ENCODE measurements at places on chromosomes 12 and 14.
A peak's percentile ranks its signal among the peaks of the same experiment; 100 is the strongest.

GRCh38 chr12:84740602-84741001 is 172.0 kb downstream of the SLC6A15 start:
- DNase-seq = no peak

DNA sequence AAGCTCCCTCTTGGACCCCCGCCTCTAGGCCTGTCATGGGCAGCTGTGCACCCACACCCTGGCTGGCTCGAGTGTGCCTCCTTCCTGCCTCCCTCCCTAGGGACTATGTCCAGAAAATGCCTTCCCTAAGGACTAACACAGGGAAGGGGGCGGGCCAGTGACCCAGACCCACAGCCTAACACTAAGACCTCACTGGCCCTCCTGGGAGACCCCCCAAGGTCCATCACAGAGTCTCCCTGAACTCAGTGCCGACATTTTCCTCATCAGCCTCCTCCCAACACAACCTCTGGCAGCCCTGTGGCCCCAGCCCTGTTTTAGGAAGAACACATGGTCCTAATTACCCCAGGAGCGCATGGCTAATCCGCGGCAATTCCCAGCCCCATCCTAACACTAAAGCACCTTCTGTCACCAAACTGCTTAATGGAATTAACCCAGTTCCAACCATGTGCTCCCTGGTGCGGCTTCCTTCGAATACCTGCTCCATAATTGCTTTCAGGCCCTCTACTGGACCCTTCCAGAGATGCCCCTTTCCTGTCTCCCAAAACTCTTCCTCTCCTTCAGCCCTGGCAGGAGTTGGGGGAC is 5.6 kb downstream of the MSI1 start:
- no peak for DNase-seq

- DNase-seq = no peak
These were observed 76.2 kb downstream of the ETV6 start for GRCh38 chr12:11725686-11726085.

- peak; percentile 51 for DNase-seq
These were observed 11.5 kb upstream of the KRT80 start for GRCh38 chr12:52203079-52203921.

DNA sequence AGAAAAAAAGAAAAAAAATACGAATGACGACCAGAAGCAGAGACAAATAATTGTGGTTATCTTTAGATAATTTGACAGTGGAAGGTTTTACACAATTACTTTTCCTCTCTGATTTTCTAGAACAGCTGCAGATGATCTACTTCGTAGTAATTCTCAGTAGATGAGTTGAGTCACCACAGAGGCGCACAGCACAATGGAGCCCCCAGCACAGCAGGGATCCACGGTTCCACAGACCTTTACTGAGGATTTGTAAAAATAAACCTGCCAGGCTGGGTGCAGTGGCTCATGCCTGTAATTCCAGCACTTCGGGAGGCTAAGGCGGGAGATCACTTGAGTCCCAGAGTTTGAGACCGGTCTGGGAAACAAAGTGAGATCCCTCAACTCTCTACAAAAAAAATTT is 29.3 kb downstream of the AMN start:
- DNase-seq = no peak

- no peak for DNase-seq
These were observed 244.7 kb downstream of the MSRB3 start for GRCh38 chr12:65522956-65523860.

DNA sequence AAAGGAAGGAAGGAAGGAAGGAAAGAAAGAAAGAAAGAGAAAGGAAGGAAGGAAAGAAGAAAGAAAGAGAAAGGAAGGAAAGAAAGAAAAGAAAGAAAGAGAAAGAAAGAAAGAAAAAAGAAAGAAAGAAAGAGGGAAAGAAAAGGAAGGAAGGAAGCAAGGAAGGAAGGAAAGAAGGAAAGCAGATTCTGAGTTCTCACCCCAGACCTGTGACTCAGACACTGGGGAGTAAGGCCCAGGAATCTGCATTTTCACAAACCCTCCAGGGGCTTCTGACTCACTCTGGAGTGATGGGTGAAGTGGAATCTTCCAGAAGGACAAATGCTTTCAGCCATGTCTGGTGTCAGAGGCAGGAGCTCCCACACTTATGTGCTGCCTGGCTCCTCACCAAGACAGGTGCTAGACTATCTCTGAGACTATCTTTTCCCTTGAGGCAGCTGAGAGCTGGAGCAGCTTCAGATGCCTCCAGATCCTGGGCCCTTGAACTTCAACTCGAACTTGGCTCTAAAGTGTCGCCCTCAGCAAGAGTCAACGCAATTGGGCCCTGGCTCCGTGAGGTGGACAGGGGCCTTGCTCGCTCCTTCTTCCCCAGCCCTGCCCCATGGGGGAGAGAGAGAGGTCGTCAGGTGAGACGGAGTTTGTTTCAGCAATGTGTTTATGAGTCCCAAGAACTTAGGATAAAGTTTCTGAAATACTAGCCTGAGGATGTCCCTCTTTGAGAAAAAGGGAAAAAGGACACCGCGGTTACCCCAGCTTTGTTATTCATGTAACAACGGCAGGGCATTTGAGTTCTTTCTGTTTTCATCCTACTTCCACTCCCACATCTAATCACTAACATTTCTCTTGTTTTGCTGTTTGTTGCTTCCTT is 19.8 kb upstream of the SCARB1 start:
- no peak for DNase-seq

DNA sequence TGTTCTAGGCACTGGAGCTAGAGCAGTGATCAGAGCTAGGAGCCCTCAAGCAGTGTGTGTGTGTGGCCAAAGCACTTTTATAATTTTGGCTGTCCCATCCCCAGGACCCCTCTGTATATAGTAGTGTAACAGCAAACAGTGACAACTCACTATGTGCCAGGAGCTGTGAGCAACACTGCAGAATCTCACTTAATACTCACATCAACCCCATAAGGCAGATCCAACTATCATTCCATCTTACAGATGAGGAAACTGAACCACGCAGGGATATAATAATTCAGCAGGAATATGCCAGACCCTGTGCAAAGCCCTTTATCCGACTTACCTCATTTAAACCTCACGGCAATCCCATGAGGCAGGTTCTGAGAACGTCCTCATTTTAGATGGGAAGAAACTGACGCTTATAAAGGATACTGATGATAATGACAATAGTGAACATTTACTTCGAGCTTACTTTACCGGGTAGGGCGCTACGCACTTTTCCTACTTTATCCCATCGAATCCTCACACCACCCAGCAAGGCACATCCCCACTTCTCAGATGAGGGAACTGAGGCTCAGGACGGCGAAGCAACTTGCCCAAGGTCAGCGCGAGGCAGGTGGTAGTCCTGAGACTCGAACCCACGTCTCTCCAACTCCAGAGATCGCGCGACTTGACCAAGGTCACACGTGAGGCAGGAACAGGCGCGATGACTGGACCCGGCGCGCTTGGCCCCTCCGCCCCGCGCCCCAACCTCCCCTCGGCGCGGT is 687 bp downstream of the RAB35 start:
- peak; percentile 69 for DNase-seq

DNA sequence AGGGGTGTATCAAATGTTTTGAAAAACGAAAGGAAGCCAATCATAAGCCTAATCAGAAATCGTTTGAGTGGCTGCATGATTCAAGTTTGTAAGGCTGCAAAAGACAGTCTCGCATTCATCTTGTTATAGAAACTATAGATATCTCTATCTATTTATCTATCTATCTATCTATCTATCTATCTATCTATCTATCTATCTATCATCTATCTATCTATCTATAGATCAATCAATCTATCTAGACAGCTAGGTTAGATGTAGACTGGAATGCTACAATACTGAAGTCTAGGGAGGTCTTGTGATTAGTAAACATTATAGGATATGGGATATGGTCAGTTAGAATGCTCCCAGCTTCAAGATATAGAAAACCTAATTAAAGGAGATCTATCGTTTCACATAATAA is 52.2 kb upstream of the BTG1 start:
- DNase-seq = no peak

- no peak for DNase-seq
These were observed 63.1 kb upstream of the CNOT2 start for GRCh38 chr12:70180130-70180529.

- no peak for DNase-seq
These were observed 507 bp upstream of the FKBP4 start for GRCh38 chr12:2794191-2794735.

DNA sequence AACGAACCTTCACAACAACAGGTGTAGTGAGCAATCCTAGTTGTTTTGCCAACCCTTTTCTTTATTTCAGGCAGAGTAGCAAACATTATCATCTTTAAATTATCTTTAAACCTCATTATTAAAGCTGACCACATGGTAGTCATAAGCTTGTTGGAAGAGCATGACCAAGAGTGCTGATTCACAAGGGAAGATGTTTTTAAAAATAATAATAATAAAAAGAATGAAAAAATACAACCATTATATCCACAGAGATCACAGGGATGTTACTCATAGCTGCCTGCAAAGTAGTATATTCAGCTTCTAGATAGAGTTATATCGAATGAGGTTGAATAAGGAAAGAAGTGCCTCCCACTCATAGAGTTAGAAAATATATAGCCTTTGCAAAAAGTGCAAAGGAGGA is 101.0 kb upstream of the FLRT2 start:
- DNase-seq = no peak

DNA sequence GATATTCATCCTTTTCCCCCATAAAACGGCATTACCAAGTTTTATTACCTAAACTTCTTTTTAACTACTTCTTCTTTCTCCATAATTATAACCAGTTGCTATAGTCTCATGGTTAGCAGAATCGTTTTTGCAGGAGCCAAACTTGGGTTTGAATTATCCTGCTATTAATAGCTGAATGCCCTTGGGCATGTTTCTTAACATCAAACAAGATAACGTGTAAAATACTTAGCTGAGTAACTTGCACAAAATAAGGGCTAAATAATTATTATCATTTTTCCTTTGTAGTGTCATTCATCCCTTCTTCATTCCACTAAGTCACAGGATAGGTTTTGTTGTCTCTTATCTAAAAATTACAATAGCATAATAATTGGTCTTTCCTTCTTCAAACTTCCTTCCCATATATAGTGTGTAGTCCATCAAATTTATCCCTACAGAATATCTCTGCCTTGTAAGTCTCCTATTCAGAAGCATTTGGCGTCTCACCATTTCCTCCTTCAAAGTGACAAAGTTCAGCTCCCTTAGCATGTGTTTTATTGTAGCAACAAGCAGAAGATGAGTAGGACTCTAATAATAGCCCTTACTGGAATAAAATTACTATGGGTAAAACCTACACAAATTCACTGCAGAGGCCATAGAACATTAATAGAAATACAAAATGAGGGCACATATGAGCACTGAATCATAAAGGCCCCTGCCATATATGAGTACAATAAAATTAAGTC is 63.8 kb downstream of the FAR2 start:
- DNase-seq = no peak

GRCh38 chr14:102055181-102055901 is 31.5 kb downstream of the HSP90AA1 start:
- DNase-seq = peak; percentile 83

- DNase-seq = no peak
These were observed 118.7 kb downstream of the BEGAIN start for GRCh38 chr14:100468557-100468956.

DNA sequence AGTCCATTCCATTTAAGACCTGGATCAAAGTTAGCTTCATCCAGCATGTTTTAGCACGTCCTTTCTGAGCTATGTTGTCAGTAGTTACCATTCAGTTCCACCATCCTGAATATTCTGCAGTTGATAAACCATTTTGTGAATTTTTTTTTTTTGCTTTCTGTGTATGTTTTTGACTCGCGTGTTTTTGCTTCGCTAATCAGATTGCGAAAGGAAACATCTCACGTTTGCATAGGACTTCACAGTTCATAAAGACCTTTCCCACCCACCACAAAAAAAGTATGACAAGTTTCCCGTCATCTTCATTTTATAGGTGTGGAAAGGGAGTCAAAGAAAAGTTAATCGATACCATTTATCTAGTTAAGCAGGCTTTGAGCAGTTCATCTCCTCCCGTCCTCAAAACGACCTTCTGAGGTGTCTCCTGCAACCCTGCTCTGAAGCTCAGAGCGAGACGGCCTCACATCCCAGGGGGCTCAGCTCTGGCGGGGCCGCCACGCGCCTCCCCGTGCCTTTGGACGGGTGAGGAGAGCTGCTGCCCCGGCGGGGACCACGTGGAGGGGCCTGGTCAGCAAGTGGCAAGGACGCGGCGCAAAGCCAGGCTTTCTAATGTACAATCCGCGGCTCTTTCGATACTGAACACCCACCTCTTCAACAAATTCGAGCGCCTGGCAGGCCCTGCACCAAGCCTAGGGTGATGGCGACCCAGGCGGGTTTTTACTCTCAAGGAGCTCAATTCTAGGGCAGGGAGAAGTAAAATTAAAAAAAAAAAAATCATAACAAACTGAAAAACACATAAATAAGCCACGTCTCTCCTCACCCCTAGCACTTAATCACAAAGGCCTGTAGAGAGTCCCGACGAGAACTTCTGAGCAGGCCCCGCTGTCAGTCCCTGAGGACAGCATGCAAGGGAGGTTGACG is 988 bp upstream of the TMEM263 start:
- DNase-seq = peak; percentile 12

GRCh38 chr14:104689109-104689880 is at the start of gene INF2:
TSS of gene INF2 (plus strand) at chr14:104689618. CDS start at chr14:104701366, 11,748 bp downstream.
- peak; percentile 95 for DNase-seq

DNA sequence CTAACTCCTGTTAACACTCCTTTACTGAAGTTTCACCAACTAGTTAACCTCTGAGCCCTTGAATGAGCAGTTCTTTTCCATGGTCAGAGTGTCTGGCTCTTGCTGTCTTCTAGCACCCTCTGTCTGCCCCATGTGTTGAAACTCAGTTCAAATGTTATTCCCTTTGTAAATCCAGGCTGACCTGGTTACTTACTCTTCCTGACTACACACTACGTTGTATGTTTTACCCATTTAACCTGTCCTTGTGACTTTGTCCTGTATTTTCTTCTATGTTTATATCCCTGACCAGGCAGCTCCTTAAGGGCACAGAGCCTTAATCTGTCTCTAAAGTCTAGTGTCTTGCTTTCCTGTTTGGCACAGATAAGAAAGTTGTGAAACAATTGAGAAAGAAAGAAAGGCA is 389.0 kb upstream of the RPL10L start:
- no peak for DNase-seq

- DNase-seq = no peak
These were observed 397.5 kb upstream of the CCDC196 start for GRCh38 chr14:66088656-66089055.

- DNase-seq = no peak
These were observed 337.1 kb downstream of the PCNX1 start for GRCh38 chr14:71244341-71244740.

DNA sequence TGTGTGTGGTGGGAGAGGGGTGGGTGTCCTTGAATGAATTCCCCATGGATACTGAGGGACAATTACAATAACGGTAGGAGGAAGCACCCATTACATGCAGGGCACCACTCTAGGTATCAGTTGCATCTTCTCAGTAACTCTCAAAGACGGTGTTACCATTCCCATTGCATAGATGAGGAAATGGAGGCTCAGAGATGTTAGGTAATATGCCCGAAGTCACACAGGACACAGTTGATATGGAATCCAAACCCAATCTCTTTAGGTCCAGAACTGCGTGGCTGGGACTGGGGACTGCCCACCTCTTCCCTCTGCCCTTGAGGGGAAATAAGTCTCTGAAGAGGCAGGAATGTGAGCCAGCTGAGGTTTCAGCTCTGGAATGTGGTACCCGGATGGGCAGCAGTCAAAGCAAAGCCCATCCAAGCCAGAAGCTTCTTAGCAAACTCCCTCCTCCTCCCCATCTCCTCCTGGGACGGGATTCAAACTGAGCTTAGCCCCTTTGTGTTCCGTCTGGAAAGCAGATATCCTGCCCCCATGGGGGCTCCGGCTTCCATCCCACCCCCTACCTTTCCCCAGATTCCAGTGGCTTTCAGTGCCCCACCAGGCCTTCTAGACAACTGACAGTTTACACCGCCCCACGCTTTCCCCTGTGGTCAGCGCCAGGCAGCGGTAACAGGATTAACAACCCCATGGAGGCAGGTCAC is 187.5 kb downstream of the RBM19 start:
- no peak for DNase-seq

- no peak for DNase-seq
These were observed 13.2 kb downstream of the TAOK3 start for GRCh38 chr12:118359541-118359915.

Measured in AG08396 (cell line).